ENCODE measurements at places on chromosomes 7 and 10.

DNA sequence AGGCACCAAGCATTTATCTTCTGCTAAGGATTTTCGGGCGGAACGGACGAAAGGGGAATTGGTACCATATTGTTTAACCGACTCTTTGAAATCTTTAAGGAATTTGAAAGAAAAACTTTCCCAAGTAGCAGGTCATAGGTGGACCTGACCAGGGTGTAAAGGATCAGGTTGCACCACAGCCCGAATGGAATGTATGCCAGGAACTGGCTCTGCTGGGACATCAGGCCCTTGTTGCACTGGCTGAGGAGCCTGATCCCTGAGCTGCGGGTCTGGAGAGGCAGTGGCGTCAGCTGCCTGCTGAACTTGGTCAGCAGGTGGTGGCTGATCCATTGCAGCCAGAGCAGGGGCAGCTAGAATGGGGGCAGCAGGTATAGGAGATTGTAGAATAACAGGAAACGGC, 41.4 kb upstream of the AKR1C2 start:
- no peak for DNase-seq

GRCh38 chr7:73737491-73738219, 947 bp downstream of the ABHD11 start:
- no peak for DNase-seq

DNA sequence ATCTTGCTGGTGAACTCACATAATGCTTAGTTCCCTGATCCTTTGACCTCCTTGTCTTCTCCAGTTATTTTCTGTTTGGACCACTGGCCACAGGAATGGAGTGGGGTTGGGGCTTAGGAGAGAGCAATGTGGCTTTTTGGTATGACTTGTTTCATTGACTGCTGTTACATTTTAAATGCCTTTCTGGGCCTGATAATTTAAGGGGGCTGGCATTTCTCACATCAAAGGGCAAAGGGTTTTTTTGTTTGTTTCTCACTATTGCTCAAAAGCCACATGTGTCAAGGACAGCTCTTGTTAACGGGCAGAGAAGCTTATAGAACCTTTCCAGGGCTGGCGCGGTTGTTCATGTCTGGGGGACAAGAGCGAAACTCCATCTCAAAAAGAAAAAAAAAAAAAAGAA, 161.2 kb upstream of the TNRC18 start:
- no peak for DNase-seq

DNA sequence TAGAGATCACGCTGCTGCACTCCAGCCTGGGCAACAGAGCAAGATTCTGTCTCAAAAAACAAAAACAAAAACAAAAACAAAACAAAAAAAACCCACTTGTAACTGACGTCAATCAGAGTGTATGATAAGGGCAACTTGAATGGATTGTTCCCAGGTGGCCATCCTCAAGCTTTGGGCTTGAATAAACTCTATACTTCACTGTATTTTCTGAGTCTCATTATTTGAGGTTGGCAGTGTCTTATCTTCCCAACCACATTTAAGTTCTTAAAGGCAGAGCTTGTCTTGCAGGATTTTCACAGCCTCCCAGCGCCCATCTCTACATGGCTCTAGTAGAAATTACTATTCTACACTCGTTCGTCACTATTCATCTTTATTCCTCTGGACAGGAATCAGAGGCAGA, 5.1 kb upstream of the OAT start:
- no peak for DNase-seq

GRCh38 chr10:63935705-63936104, 414.5 kb downstream of the REEP3 start:
- no peak for DNase-seq

- DNase-seq, result no peak
These were observed 66.7 kb downstream of the CCDC3 start for GRCh38 chr10:12934777-12935176.

DNA sequence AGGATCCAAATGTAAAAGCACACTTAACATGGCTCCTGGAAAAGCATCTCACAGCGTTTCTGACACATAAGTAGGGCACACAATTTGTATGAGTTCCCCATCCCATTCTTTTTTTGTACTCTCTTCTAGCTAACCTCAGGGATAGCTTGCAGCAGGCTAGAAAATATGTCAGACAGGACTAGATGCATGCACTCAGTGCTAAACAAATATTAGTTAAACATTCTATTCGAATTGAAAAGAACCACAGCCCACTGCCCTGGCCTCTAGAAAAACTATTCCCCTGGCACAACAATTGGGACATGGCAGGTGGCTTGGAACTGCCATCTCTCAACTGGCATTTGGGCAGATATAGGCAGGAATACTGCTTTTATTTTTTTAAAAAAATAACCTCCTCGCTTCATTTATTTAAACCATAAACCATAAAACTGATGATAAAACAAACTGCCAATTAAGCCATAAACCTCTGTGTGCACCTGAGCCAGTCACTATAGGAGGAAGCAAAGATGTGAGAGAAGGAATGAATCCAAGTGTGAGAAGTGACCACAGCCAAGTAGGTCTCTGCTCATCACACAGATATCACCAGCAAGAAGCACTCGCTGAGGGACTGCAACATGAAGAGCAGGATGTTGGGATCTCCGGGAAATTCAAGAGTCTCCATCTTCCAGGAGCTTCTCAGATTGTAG, 394.1 kb downstream of the NEBL start:
- DNase-seq, result no peak

GRCh38 chr10:68895041-68895440, 6.1 kb upstream of the DDX50 start:
- no peak for DNase-seq

All from NCI-H2227 treated with DMSO at 0.1 percent for 48 hours (cell line).